ENCODE measurements at places on chromosomes 6 and 20.

DNA sequence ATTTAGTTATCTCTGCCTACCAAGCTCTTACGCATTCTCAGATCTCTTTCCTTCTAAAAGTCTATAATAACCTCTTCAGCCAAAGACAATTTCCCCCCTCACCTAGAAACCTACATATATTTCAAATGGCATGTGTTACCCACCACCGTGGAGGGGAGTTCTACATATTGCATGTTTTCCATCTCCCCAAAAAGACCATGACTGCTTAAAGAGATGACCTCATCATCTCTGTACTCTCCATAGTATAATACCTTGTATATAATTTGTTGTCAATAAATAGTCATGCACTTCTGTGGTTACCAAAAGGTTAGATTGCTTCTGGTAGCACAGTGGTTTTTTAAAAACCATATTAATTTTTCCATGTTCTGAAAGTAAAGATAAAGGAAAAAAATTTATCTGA lies 148.4 kb downstream of the TBX18 start:
- DNase-seq = no peak

DNA sequence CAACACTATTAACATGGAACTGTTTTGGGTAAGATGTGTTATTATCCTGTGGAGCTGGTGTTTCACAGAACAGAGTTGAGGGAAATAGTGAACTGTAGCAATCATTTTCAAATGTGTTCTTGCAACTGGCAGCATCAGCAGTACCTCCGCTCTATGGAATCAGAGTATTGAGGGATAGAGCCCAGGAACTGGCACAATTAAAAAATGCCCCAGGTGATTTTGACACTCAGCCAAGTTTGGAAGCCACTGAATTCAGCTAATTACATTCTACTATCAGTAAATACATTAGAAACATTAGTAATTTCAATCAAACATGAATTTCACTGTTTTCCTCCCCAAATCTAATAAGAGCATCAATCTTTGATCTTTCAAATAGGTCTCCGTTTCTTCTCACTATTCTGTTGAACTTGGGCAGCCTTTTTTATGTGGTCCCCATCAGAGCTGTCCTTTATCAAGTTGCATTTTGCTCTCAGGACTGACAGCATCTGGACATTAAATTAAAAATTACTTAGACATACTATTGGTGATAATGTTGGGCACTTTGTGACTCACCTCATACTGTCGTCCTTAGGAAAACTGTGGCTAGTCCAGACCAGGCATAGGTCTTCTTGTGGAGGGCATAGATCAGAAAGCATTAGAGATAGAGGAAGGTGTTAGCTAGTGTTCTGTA lies 251.5 kb downstream of the DHX35 start:
- DNase-seq = no peak

DNA sequence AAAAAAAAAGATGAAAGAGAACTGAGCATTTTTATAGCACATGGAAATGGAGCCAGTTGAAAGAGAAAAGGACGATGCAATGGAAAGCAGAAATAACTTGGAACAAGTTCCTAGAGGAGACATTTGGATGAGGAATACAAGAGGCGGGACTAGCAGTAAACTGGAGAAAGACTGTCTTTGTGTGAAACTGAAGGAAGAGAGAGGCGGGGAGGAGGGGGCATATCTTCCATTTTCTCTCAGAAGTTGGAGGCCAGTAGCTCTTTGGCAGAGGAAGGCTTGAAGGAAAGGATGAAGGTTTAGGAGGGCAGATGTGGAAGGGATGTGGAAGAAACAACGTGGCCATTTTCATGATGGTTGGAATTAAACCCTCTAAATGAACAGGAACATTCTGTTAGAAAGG lies 33.0 kb upstream of the ADGRF1 start:
- no peak for DNase-seq

GRCh38 chr6:41935193-41935574 lies 6.4 kb downstream of the CCND3 start:
- DNase-seq = no peak

- no peak for DNase-seq
Measured at GRCh38 chr6:163253556-163254213, 160.8 kb upstream of the QKI start.

DNA sequence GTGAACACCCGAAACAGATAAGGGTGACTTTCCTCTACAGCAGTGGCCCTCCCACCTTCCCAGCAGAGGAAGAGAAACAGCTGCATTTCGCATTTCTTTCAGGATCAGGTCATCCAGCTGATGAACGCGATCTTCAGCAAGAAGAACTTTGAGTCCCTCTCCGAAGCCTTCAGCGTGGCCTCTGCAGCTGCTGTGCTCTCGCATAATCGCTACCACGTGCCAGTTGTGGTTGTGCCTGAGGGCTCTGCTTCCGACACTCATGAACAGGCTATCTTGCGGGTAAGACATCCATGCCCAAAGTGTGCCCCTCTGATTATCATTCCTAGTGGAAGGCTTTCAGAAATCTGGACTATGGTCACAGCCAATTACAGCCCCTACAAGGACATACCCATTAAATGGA lies 27.8 kb upstream of the MROH8 start:
- no peak for DNase-seq

- no peak for DNase-seq
Measured at GRCh38 chr20:41475503-41475902, 108.9 kb upstream of the EMILIN3 start.

GRCh38 chr6:155014670-155015300 lies 19.7 kb downstream of the TIAM2 start:
- no peak for DNase-seq

- no peak for DNase-seq
Measured at GRCh38 chr6:101458826-101459225, 65.3 kb downstream of the GRIK2 start.

DNA sequence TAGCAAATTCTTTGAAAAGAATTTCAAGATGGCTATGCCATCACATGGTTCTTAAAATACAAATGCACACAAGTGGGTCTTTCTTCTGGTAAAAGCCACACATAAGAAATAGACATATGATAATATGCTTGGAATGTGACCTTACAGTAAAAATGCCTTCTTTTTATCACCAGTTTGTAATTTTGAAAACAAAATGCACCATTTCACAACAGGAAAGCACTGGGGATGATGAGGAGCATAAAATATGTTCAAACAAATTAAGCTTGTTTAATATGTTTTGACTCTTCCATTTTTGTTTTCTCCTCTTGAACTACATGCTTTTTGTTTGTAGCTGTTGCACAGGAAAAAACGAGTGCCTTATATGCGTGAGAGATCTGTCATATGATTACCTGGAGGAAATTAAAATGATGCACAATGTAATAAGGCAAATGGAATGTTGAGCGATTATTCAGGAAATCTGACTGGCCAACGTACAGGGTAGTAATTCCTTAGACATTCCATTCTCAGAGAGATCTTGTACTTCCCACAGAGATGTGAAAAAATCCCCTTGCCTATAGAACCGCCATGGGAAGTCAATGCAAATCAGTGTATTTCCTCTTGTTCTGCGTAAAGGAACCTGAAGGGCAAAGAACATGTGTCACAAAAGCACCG lies 911.6 kb downstream of the TFAP2A start:
- no peak for DNase-seq

DNA sequence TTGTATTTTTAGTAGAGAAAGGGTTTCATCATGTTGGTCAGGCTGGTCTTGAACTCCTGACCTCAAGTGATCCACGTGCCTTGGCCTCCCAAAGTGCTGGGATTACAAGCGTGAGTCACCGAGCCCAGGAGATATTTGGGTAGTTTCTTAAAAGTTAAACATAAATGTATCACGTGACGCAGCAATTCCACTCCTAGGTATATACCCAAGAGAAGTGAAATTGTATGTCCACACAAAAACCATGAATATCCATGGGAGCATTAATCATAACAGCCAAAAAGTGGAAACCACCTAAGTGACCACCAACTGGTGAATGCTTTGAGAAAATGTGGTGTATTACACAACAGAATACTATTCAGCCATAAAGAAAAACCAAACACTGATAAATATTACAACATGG lies 164.8 kb downstream of the MRPL14 start:
- DNase-seq = no peak

DNA sequence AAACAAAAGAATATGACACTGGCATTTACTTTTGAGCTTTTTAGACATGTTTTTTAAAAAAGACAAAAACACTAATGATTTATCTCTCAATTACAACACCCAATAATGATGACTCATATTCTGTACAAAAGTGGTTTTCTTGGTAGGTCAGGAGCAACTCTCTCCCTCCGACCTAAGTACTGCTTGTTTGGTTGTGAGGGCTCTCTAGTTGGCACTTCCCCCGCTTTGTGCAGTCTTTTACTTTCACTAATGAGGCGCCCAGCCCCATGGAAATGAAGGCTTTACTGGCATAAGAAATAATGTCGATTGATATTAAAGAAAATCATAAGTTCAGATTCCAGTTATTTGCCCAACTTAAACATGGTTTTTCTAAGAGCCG lies 1.3 kb downstream of the KPNA5 start:
- peak; percentile 21 for DNase-seq

GRCh38 chr6:154638369-154638768 lies 94.8 kb upstream of the SCAF8 start:
- DNase-seq = no peak

DNA sequence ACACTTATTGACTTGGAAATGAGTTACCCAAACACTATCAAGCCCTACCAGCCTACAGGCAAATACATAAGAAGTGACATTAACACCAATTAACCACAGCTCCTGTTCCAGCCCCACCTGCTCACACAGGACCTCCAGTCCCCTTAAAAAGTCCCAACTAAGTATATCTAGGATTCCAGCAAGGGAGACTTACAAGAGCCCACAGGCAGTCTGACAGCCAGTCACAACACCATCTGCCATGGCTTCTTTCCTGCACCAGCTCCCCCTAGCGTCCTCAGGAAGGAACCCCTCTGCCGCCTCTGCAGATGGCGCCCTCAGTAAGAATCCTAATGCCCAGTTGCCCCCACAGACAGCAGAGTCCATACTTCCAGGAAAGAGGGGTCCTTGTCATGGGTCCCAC lies 122.1 kb downstream of the HIVEP2 start:
- no peak for DNase-seq

GRCh38 chr6:105359419-105360370 lies 43.2 kb downstream of the PREP start:
- DNase-seq = no peak

DNA sequence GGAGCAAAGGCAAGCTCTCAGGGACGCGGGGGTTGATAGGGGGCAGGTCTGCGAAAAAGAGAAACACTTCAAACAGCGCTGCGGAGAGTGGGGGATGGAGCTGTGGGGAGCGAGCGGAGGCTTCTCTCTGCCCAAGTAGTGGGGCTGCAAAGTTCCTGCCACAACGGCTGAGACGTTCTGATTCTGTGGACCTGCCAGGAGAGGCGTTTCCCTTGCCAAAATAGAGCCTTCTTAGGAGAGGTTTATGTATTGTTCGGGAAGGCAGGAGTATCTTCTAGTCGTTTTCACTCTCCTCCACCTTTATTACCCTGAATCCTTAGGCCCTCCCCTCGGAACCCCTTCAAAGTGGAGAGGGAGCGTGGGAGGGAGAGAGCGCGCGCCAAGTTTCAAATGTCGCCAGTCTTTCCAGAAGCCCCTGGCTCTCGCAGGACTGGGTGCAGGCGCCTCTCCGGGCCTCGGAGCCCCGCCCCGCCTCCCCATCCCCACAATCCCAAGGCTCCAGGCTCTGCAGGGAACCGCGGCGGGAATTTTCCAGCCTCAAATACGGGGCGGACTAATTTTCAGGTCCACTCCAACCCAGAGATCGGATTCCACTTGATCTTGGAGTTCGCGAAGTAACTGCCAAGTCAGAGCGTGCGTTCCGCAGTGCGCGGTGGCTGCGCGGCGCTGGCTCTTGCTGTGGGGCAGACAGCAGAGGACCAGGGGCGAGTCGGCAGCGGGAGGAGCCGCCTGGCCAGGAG lies 10.0 kb upstream of the POU3F2 start:
- DNase-seq = no peak

GRCh38 chr6:3509336-3509735 lies 52.5 kb upstream of the SLC22A23 start:
- no peak for DNase-seq

DNA sequence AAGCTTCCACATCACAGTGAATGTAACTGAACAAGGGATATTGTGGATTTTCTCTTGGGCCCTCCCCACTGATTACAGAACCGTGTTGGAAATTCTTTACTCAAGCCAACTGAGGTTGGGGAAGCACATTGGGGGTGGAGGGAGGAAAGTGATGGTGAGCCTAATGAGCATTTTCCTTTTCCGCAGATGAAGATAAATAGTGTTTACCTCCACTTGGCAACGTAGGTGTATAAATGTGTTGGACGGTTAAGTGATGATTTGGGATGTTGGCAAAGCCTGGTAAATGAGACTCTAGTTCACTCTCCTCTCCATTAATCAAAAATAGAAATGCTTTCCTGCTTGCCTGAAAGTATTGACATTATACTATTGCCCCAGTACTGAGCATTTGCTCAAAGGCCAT lies 27.1 kb upstream of the NRN1 start:
- no peak for DNase-seq

DNA sequence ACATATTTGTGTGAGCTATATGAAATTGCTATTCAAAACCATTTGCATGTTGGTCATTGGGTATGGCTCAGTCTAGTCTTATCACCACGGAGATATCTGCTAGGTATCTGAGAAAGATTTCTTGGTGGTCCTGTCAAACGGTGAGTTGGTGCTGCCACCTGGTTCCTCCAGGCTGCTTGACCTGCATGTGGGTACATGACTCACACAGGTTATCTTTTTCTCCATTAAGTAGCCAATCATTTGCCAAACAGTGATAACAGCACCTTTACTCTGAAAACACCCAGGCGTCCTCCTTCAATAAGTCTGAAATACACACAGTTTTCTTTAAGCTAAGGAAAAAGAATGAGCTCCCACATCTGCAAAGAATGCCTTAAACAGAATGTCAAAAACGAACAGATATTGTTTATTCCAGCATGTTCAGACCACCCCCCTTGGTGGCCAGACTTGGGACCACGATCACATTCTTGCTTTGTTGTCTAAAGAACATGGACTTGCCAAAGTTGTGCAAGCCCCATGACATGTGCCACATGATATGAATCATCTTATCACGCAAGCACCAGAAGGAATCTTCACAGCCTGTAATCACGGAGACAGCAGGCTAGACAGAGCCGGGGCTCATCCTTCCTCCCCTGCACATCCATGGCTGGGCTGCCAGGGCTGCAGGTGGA lies 200.7 kb upstream of the THBS2 start:
- no peak for DNase-seq

GRCh38 chr20:39830903-39831302 lies 858.1 kb downstream of the MAFB start:
- no peak for DNase-seq

Measured in stimulated activated CD8-positive, alpha-beta memory T cell treated with anti-CD3 and anti-CD28 coated beads, Interleukin-4, amount 100 ng/mL, for 1 hour (primary cell).